ENCODE measurements at places on chromosomes 16 and 17.

GRCh38 chr17:8408371-8408770, 10.7 kb upstream of the RNF222 start:
- no peak for DNase-seq

DNA sequence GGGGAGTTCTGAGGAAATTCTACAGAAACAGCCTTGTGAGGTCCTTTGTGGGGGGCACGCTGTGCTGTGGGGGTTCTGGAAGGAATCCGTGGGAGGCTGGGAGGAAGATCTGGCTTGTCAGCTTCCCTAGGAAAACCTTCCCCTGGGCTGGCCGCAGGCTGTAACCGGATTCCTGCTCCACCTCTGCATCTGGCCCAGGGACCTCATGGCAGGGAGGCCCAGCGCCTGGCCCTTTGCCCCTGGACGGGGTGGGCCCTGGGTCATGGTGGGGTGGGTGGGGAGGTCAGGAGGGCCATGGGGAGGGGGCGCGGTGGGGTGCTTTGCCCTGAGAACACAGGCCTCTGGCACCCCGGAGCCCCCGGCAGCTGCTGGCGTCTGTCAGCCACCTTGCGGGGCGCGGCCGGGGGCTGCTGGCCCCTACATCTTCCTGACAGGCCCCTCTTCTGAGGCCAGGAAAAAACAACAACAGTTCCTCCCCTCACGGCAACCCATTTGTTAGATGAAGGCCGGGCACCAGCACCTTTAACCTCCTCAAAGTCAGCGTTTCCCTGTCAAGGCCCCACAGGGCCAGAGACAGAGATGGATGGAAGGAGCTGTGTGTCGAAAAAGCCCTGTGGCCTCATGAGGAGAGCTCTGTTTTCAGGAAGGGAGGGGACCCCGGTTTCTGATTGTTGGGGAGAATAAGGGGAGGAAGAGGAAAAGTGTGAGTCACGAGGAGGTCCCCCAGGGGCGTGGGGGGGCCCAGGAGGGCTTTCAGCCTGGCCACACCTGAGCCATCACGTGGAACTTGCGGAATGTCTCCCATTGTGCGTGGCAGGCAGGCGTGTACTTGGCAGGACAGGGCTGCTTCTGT, 3.6 kb upstream of the MEOX1 start:
- DNase-seq = no peak

GRCh38 chr16:87382023-87382785, 1.4 kb downstream of the FBXO31 start:
- DNase-seq = no peak

GRCh38 chr16:2724816-2725348, 4.9 kb upstream of the PRSS27 start:
- no peak for DNase-seq

GRCh38 chr16:6252541-6252940, 1080.1 kb upstream of the RBFOX1 start:
- no peak for DNase-seq

DNA sequence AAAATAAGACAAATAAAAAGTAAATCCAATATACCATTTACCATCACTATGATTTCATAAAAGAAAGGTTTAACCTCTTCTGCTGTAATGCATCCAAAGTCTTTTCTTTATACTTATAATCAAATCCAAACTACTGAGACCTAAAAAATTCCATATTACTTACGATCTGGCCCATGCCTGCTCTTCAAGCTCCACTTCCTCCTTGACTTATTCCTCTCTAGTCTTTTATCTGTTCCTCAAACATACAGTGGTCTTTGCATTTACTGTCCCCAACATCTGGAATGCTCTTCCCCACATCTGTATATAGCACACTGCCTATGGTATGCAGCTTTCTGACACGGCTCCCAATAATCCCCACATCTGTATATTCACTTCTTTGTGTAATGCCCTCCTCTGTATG, 33.8 kb downstream of the PCTP start:
- DNase-seq = no peak

- no peak for DNase-seq
These were observed 40.6 kb upstream of the XYLT1 start for GRCh38 chr16:17511340-17511739.

All from stimulated activated CD4-positive, alpha-beta T cell treated with anti-CD3 and anti-CD28 coated beads, TNF-alpha, amount 100 ng/mL, for 1 hour (primary cell).